Activated CD8-positive, alpha-beta memory T cell treated with anti-CD3 and anti-CD28 coated beads for 1 hour (primary cell): ENCODE measurements at places on chromosomes 7 and 10.

GRCh38 chr7:34165466-34165865, 260.1 kb downstream of the BMPER start:
- no peak for DNase-seq

DNA sequence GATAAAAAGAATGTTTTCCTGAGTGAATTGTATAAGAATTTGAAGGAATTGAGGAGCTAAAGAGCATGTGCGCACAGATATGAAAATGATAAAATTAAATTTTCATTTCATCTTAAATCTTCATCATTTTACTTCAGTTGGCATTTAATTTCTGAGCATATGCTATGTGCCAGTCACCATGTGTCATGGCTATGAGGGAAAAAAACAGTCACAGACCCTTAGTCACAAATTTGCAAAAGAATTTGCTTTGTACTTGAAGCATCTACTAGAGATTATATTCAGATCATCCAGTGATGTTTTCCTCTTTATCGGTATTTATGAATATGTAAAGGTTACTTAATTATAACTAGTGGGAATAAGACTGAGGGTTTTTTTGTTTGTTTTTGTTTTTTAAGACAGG, 29.8 kb downstream of the VCL start:
- no peak for DNase-seq

- no peak for DNase-seq
Measured at GRCh38 chr10:34524369-34525091, 290.6 kb downstream of the PARD3 start.

- DNase-seq = no peak
Measured at GRCh38 chr10:97353945-97354344, 19.4 kb upstream of the FRAT2 start.

DNA sequence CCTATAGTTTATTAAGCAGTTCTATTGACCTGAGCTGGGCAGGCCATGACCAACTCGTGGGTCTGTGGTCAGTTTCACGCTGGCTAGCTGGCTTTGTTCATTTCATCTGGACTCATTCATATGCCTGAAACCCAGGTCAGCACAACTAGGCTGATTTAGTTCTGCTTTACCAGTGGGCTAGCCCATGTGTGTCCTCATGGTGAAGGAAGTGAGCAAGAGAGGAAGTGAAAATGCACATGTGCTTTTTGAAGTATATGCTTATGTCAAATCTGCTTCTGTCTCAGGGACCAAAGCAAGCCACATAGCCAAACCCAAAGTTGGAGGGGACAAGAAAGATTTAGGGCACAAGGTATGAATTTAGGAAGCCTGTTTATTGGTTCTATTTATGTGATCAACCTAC, 154.5 kb downstream of the RNF133 start:
- no peak for DNase-seq

DNA sequence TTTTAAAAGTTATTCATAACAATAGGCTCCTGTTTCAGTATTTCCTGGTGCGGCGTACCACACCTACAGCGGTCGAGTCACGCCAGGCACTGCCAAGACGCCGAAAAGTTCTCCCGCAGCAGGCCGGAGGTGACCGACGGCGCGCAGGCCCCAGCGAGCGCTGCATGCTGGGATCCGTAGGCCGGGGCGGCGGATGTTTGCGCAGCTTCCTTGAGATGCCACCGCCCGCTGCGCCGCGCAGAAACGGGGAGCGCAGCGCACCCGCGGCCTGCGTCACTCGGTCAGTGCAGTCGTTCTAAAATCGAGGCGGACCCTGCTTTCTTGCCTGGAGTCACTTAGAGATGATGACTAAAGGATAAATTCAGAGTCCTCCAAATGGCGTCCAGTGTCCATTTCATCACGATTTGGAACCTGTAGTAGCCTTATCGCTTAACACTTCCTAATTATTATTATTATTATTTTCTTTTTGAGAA, 1.3 kb upstream of the KIF11 start:
- DNase-seq = peak; percentile 61

GRCh38 chr10:119095640-119096039, 8.3 kb upstream of the DENND10 start:
- no peak for DNase-seq

- no peak for DNase-seq
Measured at GRCh38 chr10:75043256-75044131, 68.0 kb upstream of the SAMD8 start.

GRCh38 chr10:128981251-128981650, 485.8 kb upstream of the MGMT start:
- DNase-seq = no peak

DNA sequence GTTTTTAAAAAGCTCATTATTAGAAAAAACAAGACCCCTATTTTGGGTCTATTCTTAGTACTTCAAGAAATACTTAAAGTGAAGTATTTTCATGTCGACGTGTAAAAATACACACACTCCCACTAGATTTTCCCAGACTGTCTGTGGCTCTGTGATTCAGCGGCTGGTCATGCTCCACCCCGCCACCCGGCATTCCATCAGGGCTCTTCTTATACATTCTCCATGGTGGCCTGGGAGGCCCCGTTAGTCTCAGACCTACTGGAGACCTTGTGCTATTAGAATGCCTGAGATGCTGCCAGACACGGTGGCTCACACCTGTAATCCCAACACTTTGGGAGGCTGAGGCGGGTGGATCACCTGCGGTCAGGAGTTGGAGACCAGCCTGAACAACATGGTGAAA, 13.1 kb downstream of the TECPR1 start:
- no peak for DNase-seq

GRCh38 chr10:103542764-103543616, 49.5 kb downstream of the NEURL1 start:
- no peak for DNase-seq

GRCh38 chr7:30330134-30331111, 46.0 kb downstream of the ZNRF2 start:
- DNase-seq = no peak

DNA sequence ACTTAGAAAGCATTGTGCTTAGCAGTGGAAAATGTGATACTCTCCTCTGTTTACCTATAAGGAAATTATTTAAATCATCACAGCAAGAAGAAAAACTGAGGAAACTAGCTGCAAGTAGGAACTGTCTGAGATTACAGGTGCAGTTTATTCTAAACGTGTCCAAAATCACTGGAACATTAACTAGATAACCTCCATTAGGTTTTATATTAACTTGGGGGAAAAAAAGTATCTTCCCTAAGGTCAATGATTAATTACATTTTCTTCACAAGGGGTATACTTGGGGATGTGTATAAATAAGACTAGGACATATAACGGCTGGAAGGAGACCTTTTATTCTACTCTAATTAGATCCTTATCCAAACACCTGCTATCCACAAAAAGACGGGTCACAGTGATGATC, 3.7 kb downstream of the GOT1 start:
- no peak for DNase-seq

DNA sequence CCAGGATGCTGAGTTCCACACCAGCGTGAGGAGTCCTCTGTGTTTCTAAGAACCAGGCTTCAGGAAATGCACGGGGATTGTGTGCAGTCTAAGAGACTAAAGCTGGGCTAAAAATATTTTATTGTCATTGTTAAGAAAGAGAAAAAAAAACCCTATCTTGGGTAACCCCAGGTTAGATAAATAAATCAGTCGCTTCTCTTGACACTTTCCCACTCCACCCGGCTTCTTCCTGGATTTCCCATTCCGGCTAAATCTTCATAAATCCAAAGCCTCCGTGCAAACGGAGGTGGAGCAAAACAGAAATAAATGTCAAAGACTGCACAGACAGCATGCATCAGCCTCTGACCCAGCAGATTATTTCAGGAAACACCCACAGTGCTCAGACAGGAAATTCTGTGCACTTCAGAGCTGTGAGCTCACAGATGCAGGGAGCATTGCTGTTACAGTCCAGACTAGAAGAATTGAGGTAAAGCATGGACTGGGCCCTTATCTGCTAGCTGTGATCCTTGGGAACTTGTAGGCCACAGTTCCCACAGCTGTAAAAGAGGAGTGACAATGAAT, 44.8 kb upstream of the GRID1 start:
- DNase-seq = no peak

GRCh38 chr10:130495891-130496636, 359.9 kb downstream of the GLRX3 start:
- no peak for DNase-seq

GRCh38 chr7:29189743-29190201, 4.8 kb upstream of the CHN2 start:
- no peak for DNase-seq

DNA sequence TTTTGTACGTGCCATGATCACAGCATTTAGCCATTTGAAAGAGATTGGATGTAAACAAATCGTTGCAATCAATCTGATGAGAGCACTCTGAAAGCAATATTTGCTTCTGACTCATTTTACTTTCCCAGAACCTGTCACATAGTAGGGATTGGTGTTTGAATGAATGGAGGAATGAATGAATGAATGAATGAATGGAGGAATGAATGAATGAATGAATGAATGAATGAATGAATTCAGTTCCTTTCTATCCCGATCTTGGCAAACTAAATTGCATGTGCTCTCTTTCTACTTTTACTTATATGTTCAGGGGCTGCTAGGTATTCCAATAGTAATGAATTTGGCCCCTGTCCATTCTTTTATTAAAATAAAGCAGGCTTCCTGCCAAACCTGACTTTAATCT, 1091.7 kb upstream of the CELF2 start:
- DNase-seq = no peak

GRCh38 chr7:140518370-140519006, 39.2 kb upstream of the MKRN1 start:
- no peak for DNase-seq

- DNase-seq = no peak
Measured at GRCh38 chr7:46554688-46555422, 633.8 kb upstream of the IGFBP3 start.

DNA sequence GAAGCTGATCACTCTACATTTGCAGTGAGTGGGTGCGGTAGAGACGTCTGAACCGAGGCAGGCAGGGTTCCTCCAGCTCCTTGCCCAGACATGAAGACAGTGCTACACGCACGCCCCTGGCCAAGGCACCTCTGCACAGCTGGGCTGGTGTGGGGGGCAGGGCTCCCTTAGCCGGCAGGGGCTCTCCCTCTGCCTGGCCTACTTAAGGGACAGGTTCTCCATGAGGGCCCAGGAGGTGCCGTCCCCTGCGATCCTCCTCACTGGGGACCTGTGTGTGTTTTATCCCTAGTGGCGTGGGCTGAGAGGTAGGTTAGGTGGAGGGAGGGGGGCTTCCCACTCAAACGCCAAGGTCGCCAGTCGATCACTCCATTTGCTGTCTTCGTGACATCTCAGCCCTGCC, 35.3 kb downstream of the IL15RA start:
- no peak for DNase-seq

GRCh38 chr7:703049-703448, 23.4 kb upstream of the DNAAF5 start:
- DNase-seq = no peak

DNA sequence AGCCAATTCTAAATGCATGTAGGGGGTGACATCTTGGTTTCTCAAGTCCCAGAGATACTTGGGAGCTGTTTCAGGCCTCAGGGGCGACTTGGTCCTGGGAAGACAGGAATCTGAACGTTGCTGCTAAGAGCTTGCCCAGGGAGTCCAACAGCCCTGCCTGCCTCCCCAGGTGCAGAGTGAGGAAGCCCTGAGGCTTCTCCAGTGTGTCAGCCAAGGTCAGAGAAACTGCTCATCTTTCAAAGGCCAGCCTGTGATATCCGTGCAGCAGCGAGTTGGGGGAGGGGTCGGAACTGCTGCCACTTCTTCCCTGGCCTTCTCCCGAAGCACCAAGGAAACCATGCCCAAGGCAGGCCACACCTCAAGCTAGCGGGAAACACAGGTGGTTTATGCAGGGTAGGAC, 9.7 kb downstream of the GDF2 start:
- no peak for DNase-seq

- no peak for DNase-seq
Measured at GRCh38 chr10:28468707-28469483, 64.0 kb upstream of the WAC start.

DNA sequence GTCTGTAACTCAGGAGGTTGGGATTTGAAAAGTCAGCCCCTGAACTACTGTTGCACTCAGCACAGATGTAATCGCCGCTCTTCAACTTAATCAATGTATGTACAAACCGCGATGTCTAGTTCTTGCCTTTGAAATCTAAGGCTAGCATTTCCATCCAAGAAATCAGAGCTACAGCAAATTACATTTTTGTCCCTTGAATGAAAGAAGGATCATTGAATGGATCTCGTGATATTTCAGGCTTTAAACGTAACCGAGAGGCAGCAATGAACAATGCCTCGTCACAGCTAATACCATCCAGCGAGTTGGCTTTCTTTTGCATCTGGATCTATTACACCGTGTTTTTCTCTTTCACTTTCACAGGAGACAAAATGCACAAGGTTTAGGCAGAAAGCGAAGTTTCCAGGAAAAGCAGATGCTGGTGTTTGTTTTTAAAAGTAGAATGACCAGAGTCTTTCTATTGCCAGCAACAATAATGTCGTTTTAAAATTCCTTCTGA, 5.5 kb downstream of the SKIDA1 start:
- DNase-seq = no peak

- no peak for DNase-seq
Measured at GRCh38 chr10:70378122-70378521, 4.3 kb downstream of the LRRC20 start.

- DNase-seq = no peak
Measured at GRCh38 chr10:97069576-97070362, 116.0 kb downstream of the SLIT1 start.

DNA sequence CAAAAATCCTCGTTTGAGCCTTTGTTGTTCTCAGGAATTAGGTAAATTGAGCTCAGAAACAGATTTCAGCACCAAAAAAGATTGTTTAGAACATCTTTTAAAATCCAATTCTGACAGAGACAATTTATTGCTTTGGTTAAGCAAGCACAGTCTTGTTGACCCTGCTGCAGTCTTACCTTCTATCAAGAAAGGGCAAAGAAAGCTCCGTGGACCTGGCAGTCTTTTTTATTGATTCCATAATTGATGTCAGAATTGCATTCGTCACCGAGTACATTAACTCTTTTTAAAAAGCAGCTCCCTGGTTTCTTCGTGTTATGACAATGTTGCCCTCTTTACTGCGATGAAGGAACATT, 334.8 kb downstream of the FGFR2 start:
- DNase-seq = no peak

GRCh38 chr10:25102147-25102822, 72.5 kb upstream of the GPR158 start:
- no peak for DNase-seq

GRCh38 chr7:98909487-98909886, 31.2 kb downstream of the TRRAP start:
- no peak for DNase-seq
